ENCODE measurements at places on chromosomes 3 and 15.

- no peak for DNase-seq
These were observed 209.2 kb downstream of the NSUN3 start for GRCh38 chr3:94272016-94272415.

DNA sequence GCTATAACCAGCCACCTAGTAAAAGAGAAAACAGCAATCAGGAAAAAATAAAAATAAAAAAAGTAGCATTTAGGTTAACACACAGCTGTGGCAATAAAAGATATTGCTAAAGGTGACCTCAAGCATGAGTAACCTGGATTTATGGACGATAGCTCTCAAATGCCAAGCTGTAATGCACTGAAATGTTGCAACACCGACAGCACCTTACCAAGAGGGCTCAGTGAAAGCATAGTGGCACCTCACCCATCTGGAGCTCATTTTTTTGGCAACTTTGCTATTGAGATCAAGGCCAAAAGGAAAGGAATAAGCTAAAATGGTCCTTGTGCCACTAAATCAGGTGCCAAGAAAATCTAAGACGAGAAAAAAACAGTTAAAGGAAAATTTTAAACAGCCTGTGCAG is 2.5 kb downstream of the HACD2 start:
- DNase-seq: no peak

DNA sequence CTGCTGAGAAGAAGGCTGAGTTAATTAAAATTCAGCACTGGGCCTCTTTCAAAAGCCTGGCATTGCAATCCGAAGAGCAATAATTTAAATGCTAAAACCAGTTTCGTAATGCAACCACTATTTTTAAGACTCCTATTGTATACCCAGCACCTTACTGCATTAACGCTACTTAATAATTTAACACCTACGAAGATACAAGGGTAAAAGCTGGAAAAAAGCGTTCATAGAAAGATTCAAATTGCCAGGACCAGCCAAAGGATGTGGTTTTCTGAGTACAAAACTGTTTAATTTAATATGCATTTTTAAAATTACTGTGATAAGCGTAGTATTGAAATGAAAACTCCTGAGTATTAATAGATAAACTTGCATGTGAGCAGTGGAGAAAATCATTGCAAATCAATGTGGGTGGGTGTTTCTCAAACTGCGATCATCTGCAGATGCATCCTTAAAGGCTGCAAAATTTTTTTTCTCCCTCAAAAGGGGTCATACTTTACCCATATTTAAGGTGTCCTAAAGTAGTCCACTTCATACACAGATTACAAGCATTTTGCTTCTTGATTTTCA is 12.9 kb upstream of the RASGRP1 start:
- DNase-seq: no peak

GRCh38 chr3:123026565-123027291 is 835 bp downstream of the SEMA5B start:
- peak; percentile 22 for DNase-seq

GRCh38 chr15:46461416-46461815 is 826.6 kb downstream of the SQOR start:
- DNase-seq: no peak

GRCh38 chr3:137963463-137963862 is 46.5 kb upstream of the CLDN18 start:
- DNase-seq: no peak

- peak; percentile 84 for DNase-seq
These were observed 5.9 kb downstream of the RPUSD3 start for GRCh38 chr3:9837701-9838582.

DNA sequence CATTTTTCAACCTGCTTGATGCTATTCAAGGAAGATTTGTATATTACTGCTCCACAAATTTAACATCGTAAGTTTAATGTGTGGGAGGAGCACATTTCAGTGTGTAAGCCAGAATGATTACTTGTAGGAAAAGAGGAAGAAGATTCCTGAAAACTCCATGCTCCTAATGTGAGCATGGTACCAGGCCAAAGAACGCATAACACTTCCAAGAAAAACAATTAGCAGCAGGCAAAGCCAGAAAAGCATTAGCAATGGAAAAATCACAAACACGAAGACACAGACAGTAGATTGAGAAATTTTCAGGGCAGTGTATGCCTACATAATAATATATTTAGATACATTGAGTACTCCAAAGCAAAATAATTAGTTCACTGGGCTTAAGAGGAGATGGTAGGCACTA is 96.6 kb upstream of the CBLB start:
- no peak for DNase-seq

DNA sequence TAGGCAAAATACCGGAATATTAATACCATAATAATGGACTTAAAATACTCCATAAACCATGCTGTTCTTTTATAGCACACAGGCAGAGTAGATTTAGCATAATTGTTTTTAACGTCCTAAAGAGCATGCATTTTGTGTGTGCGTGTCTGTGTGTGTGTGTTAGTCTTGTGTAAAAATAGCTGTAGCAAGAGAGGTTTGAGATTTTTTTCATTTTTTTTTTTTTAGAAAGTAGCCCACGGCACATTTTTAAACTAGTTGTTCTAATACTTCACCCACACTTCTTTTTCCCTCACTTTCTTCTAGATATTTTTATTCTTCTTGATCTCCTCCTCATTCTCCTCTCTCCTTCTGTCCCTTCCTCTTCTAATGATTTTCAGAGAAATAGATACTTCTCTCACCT is 7.5 kb upstream of the ST3GAL6 start:
- DNase-seq: no peak

DNA sequence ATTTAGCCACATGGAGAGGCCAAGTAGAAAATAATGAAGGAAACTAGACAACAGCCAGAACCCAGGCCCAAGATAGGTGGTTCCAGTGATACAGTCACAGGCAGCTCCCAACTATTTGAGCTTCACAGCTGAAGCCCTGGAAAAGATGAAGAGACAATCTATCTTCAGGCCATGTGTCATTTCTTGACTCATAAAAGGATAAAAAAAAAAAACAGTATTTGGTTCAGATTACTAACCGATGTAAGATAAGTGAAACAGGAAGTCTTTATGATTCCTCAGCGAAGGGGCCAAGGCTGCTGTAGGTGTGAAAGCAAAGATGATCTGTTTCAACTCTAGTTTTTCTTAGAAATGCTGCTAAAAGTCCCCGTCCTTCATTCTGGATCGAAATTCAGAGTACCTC is 394.6 kb downstream of the ZNF385D start:
- no peak for DNase-seq

GRCh38 chr3:195139876-195140240 is 131.1 kb downstream of the XXYLT1 start:
- no peak for DNase-seq

- no peak for DNase-seq
These were observed 11.5 kb downstream of the RABL3 start for GRCh38 chr3:120730576-120731542.

DNA sequence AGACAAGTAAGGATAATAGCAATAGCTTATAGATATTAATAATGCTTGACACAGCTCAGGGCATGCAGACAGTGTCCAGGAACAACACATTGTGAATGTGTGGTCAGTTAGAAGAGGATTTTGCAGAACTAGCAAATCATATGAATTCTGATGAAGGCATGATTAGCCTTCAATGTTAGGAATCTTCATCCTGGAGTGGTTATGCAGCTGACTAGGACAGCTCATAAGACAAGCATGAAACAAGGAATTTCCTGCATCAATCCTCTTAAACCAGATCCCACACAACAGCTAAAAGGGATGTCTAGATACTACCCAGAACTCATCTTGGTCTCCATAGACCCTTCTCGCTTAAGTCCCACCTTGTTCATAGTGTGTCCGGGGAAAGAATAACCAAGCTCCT is 499.0 kb upstream of the ATP11B start:
- DNase-seq: no peak

GRCh38 chr15:43242616-43243015 is 21.8 kb upstream of the EPB42 start:
- DNase-seq: no peak

GRCh38 chr3:66638717-66639116 is 137.9 kb upstream of the LRIG1 start:
- DNase-seq: peak; percentile 60

DNA sequence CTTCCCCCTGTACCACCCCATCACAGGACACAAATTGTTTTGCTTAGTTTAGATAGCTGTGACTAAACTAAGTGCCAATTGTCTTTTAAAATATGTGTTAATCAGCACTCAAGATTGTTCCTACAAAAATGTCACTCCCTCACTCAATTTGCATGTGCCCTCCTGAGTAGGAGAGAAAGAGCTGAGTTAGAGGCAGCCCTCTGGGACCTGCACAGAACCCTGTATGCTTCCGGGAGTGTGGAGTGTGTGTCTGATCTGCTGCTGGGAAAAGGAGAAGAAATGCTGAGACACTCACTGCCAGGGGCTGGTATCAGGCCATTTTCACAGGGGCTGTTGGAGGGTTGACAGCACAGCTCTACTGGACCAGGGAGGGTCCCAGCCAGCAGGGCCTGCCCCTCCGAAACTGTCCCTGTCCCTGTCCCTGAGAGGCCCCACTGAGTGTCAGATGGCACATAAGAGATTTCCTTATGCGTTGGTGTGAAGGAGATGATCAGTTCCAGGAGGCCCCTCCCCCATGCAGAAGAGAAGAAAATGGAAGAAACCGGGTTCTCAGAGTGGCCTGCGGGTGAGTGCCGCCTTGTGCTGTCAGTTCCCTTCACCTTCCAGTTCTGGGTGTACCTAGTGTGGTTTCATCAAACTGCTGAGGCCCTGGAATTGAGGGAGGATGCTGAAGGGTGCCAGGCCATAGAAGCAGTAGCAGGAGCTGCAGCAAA is 3.9 kb upstream of the B3GNT5 start:
- no peak for DNase-seq

GRCh38 chr15:36591536-36592411 is 12.3 kb downstream of the CDIN1 start:
- DNase-seq: no peak

DNA sequence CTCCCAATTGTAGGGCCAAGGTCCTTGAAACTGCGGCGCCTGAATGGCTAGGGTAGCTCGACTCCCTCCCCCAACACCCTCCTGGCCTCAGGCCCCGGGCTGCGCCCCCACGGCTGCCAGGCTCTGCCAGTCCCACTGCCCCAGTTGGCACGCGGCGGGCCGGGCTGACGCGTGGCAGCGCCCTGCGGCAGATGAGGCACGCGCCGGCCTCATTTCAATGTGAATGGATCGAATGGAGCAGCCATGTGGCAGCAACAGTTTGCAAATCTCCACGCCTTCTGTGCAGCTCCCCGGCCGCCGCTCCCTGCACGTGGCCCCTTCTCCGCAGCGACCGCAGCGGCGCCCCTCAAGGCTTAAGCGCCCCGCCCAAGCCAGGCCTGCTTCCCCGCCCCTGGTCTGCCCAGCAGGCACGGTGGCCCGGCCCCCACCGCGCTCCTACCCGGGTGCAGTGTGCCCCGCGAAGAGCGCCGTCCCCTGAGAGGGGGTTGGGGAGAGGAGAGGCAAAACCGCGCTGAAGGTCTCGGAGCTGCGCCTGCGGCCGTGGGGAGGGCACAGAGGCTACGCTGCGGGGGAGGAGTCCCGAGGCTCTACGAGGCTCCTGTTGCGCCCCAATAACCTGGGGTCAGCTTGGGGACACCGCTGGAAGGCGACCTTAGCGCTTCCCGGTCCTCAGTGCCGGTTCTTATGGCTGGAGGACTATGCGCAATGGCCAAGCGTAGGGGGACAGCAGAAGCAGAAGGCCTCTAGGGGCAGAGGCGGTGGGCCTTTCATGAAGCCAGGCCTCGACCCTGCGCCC is 3.1 kb upstream of the DLL4 start:
- no peak for DNase-seq

- DNase-seq: no peak
These were observed 174.8 kb downstream of the SLCO3A1 start for GRCh38 chr15:92028389-92028724.

DNA sequence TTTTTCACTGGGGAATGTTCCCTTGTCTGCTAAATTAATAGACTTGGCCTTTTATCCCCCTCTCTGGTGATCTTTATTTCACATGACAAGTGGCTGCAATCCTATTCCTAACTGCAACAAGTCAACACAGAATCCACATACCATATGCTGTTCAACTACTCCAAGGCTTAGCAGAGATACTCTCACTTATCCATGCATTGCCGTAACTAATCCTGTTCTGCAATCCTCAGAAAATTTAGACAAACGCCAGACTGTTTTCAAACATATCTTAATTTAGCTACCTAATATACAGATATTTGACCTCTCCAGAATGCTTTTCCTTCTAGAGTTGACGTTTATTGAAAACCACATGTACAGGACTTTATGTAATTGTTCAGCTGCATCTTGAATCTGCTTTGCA is 37.9 kb downstream of the EID1 start:
- DNase-seq: no peak

DNA sequence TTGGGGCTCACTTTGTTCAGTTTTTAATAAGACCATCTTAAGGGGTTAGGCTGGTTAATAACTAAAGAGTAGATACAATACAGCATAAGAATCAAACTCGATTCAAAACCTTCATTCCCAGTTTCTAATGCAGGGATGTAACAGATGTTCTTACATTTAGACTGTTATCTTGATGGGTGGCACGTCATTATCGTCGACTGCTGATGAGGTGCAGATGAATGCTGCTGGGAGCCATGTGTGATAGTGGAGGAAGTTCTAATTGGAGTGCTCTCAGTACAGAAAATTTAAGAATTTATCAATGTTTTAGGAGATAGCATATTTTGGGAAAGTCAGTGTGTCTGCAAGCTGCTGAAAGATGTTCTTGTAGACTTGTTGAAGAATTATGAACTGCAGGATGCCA is 331.5 kb downstream of the PTPRG start:
- DNase-seq: no peak

GRCh38 chr3:16311960-16312451 is 47.0 kb downstream of the OXNAD1 start:
- peak; percentile 93 for DNase-seq

- DNase-seq: no peak
These were observed 31.0 kb downstream of the KLHL6 start for GRCh38 chr3:183524476-183524875.

- peak; percentile 84 for DNase-seq
These were observed 29.7 kb upstream of the STRIT1 start for GRCh38 chr3:155323063-155323666.

DNA sequence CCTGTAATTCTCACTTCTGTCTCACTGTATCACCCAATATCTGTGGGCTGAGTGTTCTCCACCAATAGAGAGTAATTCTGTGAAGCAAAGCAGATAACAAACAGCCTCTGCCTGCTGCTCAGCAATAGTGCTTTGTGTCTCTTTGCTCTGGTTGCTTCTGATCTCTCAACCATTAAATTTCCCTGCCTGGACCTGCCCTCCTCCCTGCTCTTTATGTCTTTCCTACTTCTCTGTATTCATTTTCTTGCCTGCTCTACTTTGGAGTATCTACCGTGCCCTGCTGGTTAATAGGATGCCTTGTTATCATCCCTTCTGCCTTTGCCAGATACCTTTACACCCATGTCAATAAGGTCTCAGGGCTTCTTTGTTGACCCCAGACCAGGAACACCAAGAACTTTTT is 102.9 kb upstream of the CGNL1 start:
- DNase-seq: no peak

GRCh38 chr15:98807262-98807661 is 158.9 kb downstream of the IGF1R start:
- no peak for DNase-seq

- no peak for DNase-seq
These were observed 34.9 kb downstream of the RNU5B-1 start for GRCh38 chr15:65339416-65339815.

- DNase-seq: no peak
These were observed 14.0 kb downstream of the C3orf22 start for GRCh38 chr3:126544596-126545281.

GRCh38 chr3:106611841-106612240 is 743.0 kb upstream of the CBLB start:
- no peak for DNase-seq

GRCh38 chr3:173404156-173404555 is 6.6 kb downstream of the NLGN1 start:
- no peak for DNase-seq

Data from KBM-7 (cell line).